Effector memory CD4-positive, alpha-beta T cell (primary cell): ENCODE measurements at places on chromosomes 5 and 9.

GRCh38 chr9:107992271-107992670 lies 502.7 kb upstream of the KLF4 start:
- DNase-seq = no peak

DNA sequence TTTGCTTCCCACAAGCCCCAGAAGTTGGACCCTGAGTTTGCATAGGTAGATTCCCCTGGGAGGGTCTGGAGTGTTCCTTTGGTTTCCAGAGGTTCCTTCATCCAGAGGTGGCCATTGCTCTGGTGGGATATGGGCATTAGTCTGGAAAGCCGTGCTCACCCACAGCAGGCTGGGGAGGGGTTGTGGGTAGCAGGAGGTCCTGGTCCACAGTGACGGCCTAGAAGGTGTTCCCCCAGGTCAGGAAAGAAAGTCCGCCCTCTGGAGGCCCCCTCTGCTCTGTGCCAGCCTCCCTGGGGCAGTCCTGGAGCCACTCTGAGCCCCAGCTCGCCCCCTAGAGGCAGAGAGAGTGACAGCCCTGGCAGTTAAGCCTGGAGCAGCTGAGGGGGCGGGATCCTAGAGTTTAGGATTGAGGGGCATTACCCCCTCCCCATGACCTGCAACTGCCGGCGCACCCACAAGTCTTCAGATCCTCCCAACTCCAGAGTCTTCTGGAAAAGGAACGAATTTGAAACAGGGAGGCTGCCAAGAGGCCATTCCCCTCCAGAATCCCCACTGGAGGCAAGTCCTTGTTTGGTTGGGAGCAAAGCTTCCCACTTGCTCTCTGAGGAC lies 36.8 kb downstream of the NDST1 start:
- peak; percentile 12 for DNase-seq

DNA sequence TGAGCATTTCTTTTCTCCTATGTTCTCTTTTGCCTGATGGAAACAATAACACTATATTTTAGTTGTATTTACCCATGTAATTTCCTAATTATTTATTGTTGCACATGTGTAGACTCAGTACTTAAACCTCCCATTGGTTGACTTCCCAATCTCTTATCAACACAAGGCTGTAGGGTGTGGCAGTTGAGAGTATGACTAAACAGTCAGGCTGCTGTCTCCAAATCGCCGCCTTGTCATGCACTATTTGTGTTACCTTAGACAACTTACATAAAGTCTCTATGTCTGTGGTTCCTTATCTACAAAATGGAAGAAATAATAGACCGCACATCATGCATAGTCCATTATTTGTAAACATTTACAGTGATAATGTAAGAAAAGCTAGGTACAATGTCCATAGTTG lies 68.9 kb upstream of the EFNA5 start:
- DNase-seq = no peak

- DNase-seq = no peak
These were observed 433.3 kb downstream of the SH3GL2 start for GRCh38 chr9:18012170-18012569.

DNA sequence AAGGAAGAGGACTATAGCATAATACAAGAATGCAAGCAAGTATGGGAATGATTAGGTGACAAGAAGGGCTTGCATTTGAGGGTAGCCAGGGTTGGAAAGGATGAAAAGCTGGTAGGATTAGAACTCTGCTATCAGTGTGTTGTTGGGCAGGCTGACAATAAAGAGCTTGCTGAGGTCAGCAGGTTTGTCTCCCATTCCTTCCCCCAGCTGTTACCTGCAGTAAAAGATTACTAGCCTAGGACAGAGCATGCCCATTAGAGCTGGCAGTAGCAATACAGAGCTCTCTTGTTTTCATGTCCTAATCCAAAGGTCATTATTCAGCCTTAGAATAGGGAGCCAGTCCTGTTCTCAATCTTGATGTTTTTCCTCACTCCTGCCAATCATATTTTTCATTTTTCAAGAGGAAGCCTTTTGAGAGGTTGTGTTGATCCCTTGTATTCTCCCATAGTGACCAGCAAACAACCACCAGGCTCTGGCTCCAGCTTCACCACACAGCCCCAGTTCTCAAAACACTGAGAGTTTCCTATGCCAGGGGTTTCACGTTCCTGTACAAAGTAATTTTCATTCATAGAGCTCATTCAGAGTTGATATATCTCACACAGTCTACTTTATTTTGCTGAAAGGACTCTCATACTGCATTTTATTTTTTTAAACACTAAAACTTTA lies 71.7 kb downstream of the OR2K2 start:
- DNase-seq = no peak

- peak; percentile 54 for DNase-seq
These were observed 7.2 kb upstream of the RNF38 start for GRCh38 chr9:36407122-36407723.

GRCh38 chr9:84789463-84789830 lies 119.9 kb downstream of the NTRK2 start:
- no peak for DNase-seq

- DNase-seq = no peak
These were observed 36.6 kb downstream of the UHRF2 start for GRCh38 chr9:6449645-6450044.

DNA sequence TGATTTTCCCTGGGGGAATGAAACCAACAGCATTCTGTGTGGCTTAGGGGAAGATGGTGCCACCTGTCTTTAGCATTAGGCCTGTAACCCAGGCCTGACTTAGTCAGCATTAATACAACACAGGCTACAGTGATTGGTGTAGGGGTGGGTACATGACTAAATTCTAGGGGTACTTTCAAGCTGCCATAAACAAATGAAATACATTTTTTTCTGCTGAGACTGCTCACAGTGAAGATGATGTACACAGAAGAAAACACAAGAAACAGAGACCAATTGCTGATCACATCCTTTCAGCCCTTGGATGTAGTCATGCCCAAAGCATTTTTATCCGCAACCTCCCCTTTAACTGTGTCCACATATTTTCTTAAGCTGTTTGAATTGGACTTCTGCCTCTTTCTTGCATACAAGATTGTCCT lies 527.2 kb downstream of the KCTD16 start:
- no peak for DNase-seq

DNA sequence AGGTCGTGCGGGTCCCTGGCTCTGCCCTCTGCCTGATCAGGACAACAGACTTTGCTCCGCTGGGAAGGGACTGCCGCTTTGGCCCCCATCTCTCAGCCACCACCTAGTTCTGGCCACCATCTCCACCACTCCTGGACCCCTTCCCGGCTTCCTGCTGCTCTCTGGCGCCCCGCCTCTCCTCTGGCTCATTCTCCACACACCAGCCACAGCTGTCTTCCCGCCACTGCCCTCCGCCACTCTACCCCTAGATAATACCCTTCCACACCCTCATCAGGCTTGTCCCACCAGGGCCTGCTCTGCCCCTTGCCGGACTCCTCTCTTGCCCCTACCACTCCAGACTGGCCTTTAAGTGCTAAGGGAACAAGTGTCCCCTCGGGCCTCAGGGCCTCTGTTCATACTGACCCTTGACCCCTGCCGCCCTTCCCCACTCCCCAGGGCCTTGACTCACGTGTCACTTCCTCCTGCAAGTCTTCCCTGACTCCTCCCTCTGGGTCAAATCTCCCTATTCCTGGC lies 3.0 kb upstream of the CDX1 start:
- no peak for DNase-seq

DNA sequence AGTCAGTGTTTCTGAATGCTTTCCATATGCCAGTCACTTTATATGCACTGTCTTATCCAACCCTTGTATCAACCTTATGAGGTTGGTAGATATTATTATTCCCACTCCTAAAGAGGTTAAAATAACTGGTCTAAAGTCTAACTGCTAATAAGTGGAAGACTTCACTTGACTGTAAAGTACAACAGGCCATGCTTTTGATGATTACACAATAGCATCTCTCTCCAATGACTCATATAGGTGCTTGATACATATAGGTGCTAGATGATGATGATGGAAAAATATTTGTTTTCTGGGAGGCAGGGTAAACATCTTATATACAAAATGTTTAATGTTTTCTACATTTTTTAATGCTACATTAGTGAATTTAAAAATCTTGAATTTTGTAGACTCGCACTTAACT lies 75.9 kb upstream of the NR3C1 start:
- no peak for DNase-seq

DNA sequence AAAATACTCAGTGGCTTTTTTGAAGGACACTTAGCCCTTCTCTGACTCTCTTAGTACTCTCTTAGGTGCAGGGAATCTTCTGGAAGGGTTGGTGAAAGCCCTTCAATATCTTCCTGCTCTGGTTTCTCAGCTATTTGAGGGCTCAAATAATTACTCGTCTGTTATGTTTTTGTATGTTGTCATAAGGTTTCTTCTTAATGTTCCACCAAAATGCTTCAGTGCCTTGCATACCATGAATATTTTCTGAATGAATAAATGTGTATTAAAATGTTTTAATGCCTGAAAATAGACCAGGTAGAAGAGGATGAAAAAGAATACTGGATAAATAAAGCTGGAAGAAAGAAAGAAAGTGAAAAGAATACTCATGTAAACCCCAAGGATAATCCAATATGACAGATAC lies 124.3 kb downstream of the STK32A start:
- DNase-seq = no peak

- peak; percentile 32 for DNase-seq
These were observed 90.6 kb downstream of the RALGPS1 start for GRCh38 chr9:127004946-127005769.

GRCh38 chr5:116359592-116359991 lies 215.0 kb downstream of the SEMA6A start:
- DNase-seq = no peak

DNA sequence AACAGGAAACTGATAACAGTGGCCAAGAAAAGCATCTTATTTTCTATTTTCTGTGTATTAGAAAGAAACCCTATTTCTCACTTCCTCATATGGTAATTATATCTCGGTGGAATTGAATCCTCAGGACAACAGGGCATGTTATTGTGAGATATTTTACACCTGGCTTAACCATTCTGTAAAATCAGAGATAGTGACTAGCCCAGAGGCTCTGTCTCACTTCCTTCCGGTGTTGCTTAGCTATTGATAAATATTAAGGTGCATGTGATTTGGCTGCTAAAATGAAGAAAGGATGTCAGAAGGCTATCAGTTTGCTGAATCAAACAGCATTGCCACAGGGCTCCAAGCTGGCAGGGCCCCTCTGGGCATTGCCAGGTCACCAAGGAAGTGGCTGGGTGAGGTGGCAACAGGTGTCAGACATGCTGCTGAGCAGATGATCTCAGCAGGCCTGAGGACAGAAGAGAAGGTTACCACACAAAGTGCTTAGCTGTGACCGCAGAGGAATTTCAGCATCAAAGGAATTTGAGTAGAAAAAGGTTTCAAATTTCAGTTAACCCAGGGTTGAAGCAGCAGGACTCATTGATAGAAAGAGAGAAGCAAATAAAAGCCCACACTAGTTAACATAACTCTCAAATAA lies 330.7 kb downstream of the PDE4D start:
- DNase-seq = no peak

GRCh38 chr5:11518676-11519075 lies 385.6 kb downstream of the CTNND2 start:
- DNase-seq = no peak

- no peak for DNase-seq
These were observed 82.2 kb downstream of the NRG2 start for GRCh38 chr5:139960723-139961383.

DNA sequence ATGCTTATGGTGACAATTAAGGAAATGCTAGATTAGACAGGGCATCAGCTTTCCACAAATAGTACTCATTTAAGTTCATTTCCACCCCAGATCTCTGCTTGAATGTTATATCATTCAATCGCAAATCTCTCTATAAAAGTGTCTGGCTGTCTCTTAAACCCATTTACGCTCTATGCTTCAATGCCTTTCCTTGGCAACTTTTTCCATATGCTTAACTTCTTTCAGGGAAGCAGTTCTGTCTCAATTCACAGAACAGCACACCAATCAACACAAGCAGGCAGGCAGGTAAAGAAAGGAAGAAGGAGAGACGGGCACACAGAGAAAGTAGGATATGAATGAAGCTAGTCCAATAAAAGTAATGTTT lies 243.1 kb downstream of the DENND1A start:
- no peak for DNase-seq

DNA sequence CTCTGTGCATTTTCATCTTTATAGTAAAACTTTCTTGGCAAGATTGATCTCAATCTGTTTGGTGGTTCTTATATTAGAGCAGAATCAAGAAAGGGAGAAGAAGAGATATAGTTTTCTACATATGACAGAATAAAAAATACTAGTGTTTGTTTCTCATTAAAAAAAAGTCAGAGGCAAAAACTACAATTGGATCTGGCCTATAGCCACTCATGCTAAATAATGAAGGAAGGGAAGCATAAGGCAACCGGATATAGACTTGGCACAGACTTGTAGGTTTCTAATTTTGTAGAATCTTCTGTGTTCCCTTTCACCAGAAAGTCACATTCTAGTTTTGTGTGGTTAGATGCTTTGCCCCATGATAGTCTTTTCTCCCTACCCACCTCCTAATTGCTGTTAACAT lies 306.2 kb downstream of the PIK3R1 start:
- no peak for DNase-seq

DNA sequence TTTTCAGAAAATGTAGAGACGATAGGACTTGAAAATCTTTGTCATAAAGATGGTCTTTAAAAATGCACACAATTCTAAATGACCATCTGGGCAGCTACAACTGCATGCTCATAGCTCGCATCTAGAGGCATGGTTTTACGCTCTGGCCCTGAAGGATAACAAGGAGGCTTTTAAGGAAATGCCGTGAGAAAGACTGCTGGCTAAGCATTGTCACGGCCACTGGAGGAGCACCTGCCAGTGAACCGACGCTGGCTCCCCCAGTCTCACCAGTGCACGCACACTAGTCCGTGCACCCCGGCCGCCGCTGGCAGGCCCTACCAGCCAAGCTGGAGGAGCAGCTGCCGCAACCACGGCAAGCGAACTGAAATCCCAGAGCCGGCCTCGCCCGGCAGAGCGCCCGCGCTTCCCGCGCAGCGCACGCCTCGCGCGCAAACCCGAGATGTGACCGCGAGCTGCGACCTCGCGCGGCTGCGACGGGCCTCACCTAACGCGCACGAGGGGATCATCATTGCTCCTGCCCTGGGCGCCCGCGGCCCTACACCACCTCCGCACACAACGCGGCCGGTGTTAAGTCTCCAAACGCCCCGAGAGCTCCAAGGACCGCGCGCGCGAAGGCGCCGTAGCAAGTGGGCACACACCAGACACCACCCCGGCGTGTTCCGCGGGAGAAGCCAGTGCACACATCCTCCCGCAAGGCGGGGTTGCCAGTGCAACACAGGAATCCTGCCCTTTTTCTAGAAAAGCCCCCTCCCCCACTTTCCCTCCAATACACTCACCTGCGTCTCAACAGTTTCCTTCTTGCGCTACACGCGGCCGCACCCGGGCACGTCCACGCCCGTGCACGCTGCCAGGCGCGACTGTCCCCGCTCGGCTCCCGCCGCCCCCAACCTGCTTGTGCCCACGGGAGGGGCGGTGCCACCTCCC lies 5.3 kb downstream of the ELAVL2 start:
- no peak for DNase-seq

DNA sequence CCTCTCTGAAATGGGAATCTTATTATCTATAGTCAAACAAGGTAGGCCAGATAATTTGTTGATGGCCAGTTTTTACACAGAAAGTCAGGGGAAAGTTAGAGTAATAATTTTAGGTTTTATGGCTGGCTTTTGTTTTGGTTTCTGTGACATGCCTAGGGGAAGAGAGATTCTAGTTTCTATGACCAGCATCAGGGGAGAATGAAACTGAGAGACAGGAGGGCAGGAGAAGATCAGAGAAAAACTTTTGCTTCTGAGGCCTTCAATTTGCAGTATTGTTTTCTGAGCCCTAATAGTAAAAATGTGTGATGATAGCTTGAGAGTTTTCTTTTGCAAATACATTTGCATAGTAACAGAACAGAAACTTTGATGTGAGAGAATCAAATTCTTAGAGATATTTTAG lies 564.3 kb downstream of the ZNF608 start:
- no peak for DNase-seq
